Heart right ventricle (tissue), 16 donors: ENCODE measurements at places on chromosomes 12 and 14.

DNA sequence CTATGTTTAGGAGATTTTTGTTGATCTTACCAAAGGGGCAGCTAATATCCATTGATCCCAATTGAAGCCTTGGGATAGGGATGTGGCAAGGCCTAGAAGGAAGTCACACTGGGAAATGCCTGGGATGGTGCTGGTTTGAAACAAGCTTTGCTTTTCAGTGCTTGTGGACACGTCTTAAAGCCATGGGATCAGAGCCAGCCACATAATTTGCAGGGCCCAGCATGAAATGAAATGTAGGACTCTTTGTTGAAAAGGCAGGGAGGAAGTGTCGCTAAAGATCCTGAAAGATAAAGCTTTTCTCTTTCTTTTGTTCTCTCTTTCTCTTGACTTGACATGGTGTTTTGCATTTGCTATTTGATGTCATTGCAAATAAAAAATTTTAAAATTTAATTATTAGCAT lies 5.0 kb downstream of the TTC9 start:
- no peak for DNase-seq

GRCh38 chr12:81627336-81628189 lies 131.6 kb downstream of the PPFIA2 start:
- no peak for DNase-seq

- no peak for DNase-seq
Measured at GRCh38 chr12:31650918-31651317, 8.6 kb upstream of the ETFBKMT start.

DNA sequence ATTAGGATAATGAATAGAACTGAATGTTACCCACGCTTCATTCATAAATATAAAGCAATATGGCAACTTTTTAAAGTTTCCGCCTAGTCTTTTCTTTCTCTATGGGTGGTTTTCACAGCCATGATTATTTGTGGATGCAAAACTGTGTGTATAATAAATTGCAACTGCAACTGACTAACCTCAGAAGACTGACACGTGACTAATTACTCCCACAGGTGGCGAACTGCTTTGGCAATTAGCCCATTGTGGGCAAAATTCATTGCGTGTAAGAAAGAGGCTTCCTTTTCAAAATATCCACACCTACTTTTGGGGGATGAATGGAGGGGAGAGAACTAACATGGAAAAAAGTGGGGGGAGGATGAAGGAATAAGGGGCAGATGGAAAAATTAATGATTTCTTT lies 79.0 kb downstream of the SLC25A21 start:
- DNase-seq = no peak

GRCh38 chr14:85533023-85533860 lies 3.3 kb downstream of the FLRT2 start:
- DNase-seq = peak; percentile 48

GRCh38 chr14:77584809-77585208 lies 31.6 kb downstream of the SPTLC2 start:
- no peak for DNase-seq

GRCh38 chr14:77318006-77318553 lies 2.6 kb downstream of the POMT2 start:
- no peak for DNase-seq

GRCh38 chr14:85118274-85118673 lies 411.7 kb upstream of the FLRT2 start:
- DNase-seq = no peak

DNA sequence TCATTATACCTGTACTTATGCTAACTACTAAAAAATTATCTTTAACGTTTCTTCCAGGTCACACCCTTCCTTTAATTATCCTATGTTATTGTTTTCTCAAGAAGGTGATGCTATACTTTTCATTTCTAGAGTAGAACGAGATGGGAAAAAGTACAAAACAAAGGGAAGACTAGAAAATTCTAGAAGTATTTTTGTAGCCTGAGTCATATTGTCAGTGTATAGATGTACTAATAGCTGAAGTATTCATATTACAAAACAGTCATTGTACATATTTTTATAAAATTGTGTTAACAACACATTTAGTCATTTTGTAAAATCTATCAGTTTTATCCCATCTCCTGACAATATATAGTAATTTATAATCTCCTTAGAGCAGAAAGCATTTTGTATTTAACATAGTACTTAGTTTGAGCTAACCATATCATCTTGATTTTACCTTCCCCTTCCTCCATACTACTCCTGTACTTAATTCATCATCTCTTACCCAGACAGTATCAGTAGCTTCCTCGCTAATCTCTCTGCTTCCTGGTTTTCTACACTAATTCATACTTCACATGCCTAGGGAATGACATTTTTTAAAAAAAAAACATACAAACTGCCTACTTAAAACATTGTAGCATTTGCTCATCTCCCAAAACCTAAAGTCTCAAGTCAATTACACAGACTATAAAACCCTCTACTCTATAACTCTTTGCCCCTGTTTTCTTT lies 920.9 kb downstream of the RPS29 start:
- DNase-seq = no peak

GRCh38 chr12:62647586-62647985 lies 181.0 kb downstream of the MON2 start:
- DNase-seq = peak; percentile 59

DNA sequence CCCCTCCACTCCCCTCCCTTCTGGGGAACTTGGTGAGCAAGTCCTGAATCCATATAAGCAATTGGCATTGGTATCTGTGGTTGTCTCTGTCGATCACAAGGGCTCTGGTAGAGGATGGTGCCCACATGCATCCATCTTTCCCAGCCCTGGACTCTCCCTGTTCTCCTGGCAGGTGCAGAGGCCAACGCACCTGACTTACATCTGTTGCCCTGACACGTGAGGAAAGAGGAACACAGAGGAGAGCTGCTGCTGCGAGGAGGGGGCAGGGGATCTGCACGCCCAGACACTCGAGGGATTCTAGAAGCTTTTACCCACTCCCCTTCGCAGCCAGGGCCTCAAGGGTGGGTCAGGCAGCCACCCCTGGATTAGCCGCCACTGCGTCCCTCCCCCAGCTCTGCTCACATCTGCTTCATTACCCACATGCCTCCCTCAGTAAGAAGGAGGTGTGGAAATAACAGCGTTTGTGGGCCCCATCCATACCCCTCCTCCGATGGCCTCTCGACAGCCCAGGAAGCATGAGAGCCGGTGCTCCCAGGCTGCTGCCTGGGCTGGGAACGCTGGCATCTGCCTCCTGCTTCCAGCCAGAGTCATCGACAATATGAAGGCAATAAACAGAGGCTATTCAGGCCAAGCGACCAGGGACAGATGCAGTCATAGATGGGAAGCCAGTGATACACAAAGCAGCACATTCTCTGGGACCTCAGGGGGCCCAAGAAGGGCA lies 56.5 kb downstream of the KDM2B start:
- DNase-seq = no peak

DNA sequence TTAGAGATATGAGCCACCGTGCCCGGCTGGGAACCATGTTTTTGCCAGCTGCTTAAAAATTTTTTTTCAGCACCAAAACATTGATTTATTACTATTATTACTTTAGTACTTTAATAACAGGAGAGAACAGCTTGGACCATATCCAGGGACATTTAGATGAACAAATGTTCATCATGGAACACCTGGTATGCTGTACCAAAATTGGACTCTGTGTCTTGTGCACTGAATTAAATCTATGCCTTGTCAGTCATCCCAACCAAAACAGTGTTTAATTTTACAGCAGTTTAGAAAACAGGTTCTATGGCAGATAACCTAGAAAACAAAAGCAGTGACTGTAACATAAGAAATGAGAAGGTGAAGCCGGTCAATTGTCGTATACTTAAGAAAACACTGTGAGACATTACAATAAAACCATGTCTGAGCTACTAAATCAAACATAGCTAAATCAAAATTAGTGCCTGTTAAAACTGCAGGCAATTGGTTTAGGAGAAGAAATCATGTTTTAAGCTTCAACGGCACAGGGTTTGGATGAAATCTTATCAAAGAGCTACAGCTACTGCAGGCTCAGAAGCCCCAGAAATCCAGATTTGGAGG lies 58.2 kb upstream of the PYGL start:
- no peak for DNase-seq

DNA sequence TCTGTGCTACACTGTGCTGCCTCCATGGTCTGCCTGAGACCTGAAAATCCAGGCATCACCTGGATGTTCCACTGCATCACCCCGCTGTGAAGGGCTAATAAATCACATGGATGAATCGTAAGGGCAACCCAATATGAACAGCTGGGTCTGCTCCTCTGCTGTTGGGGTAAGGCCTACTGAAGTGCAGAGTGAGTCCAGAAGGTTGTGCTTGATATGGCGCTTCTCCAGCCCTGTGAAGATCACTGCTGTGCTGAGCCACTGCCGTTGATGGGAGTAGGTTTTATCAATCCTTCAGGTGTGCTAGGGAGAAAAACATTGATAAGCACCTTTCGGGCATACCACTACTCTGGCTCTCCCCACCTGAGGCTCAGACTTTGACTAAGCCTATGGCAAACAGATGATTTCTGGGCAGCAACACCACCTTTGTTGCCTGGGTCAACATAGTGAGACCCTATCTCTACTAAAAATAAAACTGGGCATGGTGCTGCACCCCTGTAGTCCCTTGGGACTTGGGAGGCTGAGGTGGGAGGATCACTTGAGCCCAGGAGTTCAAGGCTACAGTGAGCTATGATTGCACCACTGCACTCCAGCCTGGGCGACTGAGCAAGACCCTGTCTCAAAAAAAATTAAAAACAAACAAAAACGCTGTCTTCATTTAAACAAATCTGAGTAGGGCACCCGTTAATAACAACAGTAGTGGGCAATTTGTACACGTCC lies 1.7 kb downstream of the ACVRL1 start:
- DNase-seq = no peak

DNA sequence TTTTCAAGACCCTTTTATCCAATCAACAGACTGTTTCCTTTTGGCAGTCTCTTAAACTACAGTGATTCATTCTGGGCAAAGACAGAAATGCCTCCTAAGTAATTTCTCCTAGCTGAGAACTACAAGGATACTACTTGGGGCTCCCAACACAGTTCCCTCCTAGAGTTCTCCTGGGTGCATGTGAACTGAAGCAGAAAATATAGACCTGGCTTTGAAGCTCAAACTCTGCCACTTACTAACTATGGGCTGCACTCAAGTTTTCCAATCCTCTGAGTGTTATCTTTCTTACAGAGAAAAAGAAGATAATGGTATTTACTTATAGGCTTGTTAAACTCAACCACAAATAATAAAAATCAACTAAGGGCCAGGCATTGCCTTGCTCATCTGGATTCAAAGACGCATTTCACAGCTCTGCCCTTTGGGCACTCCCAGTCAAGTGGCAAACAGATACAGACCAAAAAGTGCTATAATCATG lies 97.6 kb downstream of the EFCAB11 start:
- DNase-seq = no peak

DNA sequence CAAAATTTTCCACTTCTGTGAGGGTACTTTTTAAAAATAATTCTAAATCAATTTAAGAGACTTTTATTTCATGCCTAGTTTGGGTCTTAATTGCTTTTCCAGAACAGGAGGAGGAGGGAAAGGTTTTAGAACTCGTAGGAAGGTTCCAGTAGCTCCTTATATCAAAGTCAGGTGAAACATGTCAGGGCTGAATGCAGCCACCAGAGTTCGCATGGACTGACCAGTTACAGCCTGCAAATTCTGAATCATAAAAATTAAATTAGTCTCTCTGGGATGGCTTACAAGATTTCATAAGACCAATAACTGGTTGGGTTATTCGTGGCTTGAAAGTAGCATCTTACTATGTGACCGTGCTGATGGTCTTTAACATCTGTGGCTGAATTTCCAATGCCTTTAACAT lies 397 bp downstream of the BDKRB1 start:
- no peak for DNase-seq

- no peak for DNase-seq
Measured at GRCh38 chr14:91310606-91311283, 66.2 kb upstream of the GPR68 start.

- DNase-seq = peak; percentile 93
Measured at GRCh38 chr12:53052419-53053217, 2.8 kb downstream of the TNS2 start.

DNA sequence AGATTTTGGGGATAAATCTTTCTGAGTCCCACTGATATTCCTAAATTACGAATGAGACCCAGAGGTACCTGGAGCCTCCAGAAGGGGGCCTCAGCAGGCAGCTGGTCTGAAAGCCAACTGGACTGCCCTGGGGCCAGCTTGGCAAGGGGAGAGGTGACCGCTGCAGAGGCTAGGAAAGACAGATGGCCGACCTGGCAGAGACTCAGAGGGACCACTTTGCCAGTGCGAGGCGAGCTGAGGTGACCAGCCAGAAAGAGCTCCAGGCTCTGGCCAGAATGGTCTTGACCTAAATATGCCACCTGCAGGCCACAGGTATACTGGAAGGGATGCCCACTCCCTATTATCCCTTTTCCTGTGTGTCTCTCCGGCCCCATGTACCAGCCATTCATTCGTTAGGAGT lies 256.8 kb upstream of the GARIN6 start:
- no peak for DNase-seq

DNA sequence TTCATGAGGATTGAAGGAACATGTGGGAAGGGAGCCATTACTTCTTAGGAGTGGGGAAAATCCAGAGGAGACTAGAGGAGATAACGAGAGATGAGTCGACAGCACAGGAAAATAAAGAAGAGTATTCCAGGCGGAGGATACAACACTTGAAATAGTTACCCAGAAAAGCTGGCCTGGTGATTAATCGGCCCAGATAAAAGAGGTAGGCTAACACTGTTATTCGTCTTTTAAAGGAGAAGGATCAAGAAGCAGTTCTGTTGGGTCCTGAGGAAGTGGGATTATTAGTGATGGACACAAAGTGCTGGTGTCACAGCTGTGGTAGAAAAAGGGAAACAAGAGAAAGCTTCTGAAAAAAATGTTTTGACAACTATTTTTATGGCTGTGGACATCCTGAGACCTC lies 425.3 kb downstream of the ZFP36L1 start:
- DNase-seq = no peak

- DNase-seq = no peak
Measured at GRCh38 chr14:52935833-52936232, 15.0 kb downstream of the FERMT2 start.

- no peak for DNase-seq
Measured at GRCh38 chr12:68011206-68011881, 22.1 kb downstream of the IFNG-AS1 start.

DNA sequence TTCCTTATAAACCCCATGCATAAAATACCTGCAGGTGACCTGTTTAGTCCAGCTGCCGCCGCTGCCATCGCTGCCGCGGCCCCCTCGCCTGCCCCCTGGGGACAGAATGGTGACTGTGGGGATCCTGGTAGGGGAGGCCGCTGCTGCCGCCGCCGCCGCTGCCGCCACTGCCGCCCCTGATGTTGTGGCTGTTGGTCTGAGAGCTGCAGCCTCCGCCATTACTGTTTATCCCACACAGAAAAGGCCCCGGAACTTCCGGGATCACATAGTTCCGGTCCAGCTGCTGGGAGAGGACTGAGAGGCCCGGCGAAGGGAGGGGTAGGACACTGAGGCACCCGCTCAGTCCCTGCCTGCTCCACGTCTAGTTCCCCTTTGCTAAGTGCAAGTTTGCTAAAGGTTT lies 244.9 kb downstream of the C12orf50 start:
- DNase-seq = no peak

- DNase-seq = no peak
Measured at GRCh38 chr14:99257122-99257672, 14.8 kb downstream of the BCL11B start.

- DNase-seq = no peak
Measured at GRCh38 chr12:30301291-30301690, 394.4 kb downstream of the IPO8 start.

- no peak for DNase-seq
Measured at GRCh38 chr14:64727551-64728071, 23.4 kb downstream of the PLEKHG3 start.
